ENCODE measurements at places on chromosomes 5 and 9.

GRCh38 chr5:108686676-108687075 is 61.0 kb upstream of the FER start:
- DNase-seq, result no peak

DNA sequence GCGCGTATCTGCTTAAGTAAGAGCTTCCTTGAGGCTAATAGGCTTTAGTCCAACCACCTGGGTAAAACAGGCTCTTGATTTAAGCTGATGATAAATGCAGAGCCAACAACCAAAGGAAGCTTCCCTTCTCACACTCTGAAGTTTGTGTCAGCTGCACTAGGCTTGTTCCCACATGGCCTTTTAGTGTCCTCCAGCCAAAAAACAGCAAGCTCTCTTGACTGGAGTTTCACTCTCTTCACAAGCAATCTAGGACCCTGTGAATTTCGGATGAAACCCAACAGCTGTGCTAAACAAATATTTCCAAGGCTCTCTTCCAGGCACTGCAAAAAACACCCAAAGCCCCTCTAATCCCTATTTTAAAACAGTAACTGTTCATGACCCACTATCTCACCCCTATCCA is 63.9 kb downstream of the SAXO1 start:
- DNase-seq, result no peak

DNA sequence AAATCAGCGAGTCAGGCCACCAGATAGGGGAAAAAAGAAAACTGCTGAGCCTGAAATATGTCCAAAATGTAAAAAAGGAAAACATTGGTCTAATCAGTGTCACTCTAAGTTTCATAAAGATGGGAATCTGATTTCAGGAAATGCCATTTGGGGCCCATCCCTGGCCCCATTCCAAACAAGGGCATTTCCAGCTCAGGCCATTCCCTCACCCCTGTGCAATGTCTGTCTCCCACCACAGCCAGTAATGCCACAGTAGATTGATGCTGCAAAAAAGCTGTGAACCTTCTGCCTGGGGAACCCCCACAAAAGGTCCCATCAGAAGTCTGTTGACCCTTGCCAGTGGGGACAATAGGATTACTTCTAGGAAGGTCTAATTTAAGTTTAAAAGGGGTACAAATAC is 199.6 kb downstream of the YTHDC2 start:
- DNase-seq, result no peak

GRCh38 chr9:134781591-134782302 is 98.9 kb upstream of the FCN2 start:
- no peak for DNase-seq

DNA sequence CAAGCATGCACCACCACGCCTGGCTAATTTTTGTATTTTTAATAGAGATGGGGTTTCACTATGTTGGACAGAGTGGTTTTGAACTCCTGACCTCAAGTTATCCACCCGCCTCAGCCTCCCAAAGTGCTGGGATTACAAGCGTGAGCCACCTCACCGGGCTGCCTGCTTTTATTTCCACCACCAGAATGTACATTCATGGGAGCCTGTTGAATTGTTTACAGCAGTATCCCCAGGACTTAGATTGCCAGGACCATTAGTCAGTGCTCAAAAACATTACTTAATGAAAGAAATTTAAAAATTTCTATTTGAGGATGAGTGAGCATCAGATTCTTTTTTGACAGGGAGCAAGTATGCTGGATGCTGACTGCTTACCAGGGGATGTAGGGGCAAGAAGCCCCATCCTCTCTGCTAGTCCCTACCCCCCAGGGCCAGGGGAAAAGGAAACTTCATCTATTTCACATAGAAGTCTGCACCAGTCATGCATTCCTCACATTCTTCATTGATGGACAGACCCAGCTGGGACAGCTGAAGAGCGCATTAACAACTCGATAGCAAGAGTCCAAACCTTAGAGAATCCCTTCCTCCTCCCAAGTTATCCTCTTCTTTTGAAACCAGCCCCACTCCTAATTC is 10.3 kb upstream of the RGMB start:
- DNase-seq, result no peak

- DNase-seq, result no peak
Measured at GRCh38 chr5:9466697-9467096, 79.2 kb downstream of the SEMA5A start.
